Purkinje cell (primary cell): ENCODE measurements at places on chromosomes 2 and 18. TPM values are rescaled to one million over a fixed set of nuclear protein-coding genes. Genes with fewer than 3 reads are reported as not detected.

Gene LIMS2
- 0.17 and 2.3 TPM in 2 replicates for polyA plus RNA-seq

Gene SIX2
- polyA plus RNA-seq, result not detected in 2 replicates

Gene ZNF512
- 17.0 and 18.0 TPM in 2 replicates for polyA plus RNA-seq

Gene NDC80
- 0.39 TPM in 1 of 2 replicates, not detected in the other for polyA plus RNA-seq

Gene TCF23
- polyA plus RNA-seq, result not detected in 2 replicates

Gene EN1
- polyA plus RNA-seq, result not detected in 2 replicates

Gene KCTD18
- polyA plus RNA-seq, result 3.6 and 6.6 TPM in 2 replicates

Gene MAPK4
- 4.3 and 5.9 TPM in 2 replicates for polyA plus RNA-seq

Gene IL1R2
- polyA plus RNA-seq, result 1.6 TPM in 1 of 2 replicates, not detected in the other

Gene SLC19A3
- polyA plus RNA-seq, result 2.1 TPM in 1 of 2 replicates, not detected in the other
